Fibroblast of skin of right biceps (primary cell): ENCODE measurements at places on chromosomes 4 and X.
A peak's percentile ranks its signal among the peaks of the same experiment; 100 is the strongest.

GRCh38 chr4:108900018-108900580, 137.2 kb upstream of the ETNPPL start:
- DNase-seq, result no peak

DNA sequence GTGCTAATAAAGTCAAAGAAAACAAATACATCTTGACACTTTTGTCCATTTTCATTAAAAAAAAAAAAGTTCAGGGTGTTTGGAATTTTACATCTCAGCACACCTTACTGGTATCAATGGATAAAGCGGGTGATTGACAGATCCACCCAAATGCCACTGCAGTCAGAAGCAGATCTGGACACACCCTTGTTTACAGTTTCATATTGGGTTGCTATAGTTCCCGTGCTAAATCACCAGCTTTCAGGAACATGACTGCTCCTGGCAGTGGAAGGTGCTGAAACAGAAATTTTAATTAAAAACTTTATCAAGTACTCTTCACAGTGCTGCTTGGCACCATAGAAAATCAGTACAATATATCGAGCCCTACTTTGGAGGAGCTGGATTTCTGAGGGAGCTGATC, 116.3 kb downstream of the STOX2 start:
- no peak for DNase-seq

DNA sequence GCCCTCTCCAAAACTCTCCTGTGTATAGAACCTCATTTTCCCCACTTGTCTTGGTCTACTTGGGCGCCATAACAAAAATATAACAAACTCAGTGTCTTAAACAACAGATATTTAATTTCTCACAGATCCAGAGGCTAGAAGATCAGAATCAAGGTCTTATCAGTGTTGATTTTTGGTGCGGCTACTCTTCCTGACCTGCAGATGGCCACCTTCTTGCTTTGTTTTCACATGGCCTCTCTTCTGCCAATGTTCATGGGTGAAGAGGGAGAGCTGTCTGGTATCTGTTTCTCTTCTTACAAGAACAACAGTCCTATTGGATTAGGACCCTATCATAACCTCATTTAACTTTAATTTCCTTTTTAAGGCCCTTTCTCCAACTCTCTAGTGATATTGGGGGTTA, 177.3 kb downstream of the PABPC4L start:
- peak; percentile 26 for DNase-seq

DNA sequence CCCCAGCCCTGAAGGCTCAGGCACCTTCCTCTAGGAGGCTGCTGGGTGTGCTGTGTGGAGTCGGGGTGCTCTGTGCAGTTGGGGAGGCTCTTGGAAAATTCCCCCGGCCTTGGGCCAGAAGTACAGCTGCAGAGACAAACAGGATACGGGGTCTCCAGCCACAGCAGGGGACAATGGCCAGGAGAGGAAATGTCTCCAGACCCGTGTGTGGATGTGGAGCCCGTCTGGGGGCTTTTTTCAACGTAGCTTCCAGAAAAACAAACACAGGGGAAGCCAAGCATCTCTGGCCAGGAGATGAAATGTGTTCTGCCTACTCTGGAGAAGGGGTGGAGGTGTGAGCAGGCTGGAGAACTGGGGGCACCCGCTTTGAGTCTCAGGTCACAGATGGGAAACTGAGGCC, 3.7 kb upstream of the SH3TC1 start:
- DNase-seq, result no peak

DNA sequence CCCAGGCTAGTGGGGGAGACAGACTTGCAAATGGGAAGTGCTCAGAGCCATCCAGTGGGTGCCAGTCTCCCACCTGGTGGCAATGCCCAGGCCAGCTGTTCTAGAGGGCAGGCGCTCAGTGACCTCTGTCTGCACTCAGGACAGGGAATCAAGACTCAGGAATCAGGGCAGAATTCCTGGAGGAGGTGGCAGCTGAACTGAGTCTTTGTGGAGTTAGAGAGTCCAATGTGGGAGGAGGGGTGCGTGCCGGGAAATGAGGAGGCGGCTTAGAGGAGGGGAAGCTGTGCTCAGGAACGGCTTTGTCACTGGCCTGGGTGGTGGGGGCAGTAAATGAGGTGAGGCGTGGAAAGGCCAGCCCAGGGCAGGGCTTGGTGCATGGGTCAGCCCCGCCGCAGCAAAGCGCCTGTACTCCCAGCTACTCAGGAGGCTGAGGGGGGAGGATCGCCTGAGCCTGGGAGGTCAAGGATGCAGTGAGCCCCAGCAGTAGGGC, 31.3 kb upstream of the SORCS2 start:
- no peak for DNase-seq

- no peak for DNase-seq
These were observed 347.1 kb downstream of the GUCY2F start for GRCh38 chrX:109134777-109135176.

DNA sequence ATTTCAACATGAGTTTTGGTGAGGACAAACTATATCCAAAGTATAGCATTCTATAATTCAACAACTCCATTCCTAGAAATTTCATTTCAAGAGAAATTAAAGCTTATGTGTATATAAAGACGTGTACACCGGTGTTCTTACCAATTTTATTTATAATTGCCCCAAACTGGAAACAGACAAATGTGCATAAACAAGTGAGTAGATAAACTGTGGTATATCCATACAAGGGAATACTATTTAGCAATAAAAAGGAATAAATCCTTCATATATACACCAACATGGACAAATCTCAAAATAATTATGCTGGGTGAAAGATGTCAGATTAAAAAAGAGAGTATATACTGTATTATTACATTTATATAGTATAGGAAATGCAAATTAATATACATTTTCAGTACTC, 19.9 kb downstream of the HNRNPH2 start:
- DNase-seq, result no peak

- peak; percentile 95 for DNase-seq
These were observed 29.6 kb downstream of the PDGFC start for GRCh38 chr4:156941940-156942548.

DNA sequence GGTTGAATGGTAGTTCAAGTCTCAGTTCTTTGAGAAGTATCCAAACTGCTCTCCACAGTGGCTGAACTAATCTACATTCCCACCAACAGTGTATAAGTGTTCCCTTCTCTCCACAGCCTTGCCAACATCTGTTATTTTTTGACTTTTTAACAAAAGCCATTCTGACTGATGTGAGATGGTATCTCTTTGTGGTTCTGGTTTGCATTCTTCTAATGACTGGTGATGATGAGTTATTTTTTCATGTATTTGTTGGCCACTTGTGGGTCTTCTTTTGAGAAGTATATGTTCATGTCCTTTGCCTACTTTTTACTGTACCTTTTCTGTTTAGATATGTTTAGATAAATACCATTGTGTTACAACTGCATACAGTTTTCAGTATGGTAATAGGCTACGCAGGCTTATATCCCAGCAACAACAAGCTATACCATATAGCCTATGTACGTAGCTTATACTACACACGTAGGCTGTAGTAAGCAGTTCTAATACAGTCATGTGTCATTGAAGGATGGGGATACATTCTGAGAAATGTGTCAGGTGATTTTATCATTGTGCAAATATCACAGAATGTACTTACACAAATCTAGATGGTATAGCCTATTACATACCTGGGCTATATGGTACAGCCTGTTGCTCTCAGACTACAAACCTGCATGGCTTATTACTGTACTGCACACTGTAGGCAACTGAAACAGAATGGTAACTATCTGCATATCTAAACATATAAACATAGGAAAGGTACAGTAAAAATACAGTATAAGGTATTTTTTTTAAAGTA, 28.1 kb downstream of the KLHL8 start:
- peak; percentile 27 for DNase-seq

DNA sequence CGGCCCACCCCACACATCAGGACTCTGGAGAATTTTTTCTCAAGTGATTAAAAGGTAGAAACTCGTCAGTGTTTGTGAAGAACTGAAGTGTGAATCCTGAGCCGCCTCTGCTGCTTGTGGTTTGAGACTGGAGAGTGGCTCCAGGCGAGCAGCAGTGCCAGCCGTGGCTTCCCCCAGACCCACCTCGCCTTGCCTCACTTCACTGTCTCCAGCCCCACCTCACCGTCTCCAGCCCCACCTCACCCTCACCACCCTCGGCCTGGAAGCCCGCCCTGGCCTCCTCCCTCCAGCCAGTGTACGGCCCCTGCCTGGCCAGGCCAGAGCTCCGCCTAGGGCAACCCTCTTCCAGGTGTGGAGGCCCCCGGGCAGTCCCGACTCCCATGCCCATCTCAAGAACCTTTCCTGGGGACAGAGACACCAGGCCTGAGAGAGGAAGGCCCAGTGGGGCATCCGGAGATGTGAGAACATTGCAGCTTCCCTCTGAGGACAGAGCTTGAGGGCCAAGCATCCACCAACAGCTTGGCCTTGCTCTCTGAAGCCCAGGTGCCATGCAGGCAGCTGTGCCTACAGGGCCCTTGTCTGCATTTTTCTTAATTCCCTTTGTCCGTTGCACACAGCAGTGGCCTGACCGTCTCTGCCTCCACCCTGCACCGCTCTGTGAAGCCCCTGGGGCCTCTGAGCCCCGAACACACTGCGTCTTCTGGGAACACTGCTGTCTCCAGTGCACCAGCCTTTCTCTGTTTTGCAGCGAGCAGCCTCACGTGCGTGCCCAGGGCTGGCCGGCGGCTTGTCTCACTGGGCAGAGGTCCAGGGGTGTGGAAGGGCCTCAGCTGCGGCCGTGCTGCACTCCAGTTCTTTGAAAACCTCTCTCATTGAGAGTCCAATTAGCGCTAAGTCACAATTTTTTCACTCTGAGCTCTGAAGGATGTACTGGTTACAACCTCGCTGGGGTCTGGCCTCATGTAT, 13.8 kb downstream of the SH3BP2 start:
- no peak for DNase-seq

DNA sequence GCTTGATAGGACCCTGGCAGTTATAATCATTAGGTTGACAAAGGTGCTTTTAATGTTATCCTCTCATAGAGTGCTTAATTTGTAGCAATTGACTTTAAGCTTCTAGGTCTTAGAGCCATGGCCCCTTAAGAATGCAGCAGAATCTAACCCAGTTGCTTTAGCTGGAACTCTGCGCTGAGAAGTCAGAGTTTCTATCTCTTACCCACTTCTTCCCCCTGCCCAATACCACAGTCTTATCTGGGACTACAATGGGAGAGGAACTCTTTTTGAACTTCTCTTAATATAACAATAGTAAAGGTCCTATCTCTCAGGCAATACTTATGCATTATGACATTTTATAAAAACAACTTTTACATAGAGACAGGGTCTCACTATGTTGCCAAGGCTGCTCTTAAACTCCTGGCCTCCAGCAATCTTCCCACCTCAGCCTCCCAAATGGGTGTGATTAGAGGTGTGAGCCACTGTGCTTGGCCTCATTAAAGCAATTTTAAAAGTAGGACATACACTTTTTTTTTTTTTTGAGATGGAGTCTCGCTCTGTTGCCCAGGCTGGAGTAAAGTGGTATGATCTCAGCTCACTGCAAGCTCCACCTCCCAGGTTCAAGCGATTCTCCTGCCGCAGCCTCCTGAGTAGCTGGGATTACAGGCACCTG, 1.8 kb downstream of the TLR10 start:
- DNase-seq, result no peak

DNA sequence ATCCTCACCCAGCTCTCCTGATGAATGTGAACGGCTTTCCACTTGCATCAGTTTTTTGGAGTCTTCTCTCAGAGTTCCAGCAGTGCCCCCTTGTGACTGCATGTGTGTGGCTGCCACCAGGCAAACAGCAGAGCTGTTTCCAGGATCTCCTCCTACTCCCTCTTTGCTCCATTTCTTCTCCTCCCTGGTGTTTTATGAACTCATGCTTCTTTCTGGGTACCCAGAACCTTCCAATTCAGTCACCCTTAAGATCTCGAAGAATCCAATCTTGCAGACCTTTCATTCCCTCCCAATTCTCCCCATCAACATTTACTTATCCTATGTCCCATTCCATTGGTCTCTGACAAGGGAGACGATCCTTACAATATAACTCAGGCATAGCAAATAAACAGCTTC, 6.8 kb upstream of the TCEANC start:
- DNase-seq, result peak; percentile 71

- no peak for DNase-seq
These were observed 1.7 kb upstream of the METTL14 start for GRCh38 chr4:118683513-118683912.

DNA sequence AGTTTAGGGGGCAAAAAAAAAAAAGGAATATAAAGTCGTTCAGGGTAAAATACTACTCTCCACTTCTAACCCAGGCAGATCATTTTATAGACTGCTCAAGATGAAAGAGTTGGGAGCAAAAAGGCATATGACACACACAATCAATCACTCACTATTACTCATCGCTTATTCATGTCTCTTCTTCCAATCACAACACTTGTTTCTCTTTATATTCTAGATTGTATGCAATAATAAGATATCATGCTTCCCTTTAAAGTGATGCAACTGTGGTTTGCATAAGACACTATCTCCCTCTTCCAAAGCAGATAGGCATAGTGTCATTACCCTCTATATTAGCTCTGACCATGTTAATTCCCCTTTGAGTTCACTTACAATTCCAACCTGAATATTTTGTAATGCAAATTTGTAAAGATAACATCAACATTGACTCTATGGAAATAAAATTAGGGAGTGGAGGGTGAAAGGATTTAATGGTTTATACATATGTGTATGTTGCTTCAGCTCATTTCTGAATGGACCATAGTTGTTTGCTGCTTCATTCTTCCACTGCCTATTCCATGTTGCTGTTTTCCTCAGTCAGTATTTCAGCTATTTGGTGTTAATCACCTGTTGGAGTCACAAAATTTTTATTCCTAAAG, 154.9 kb upstream of the EPHA5 start:
- DNase-seq, result peak; percentile 62

- peak; percentile 21 for DNase-seq
These were observed 178.8 kb downstream of the SNCA start for GRCh38 chr4:89657931-89658700.

GRCh38 chrX:131262738-131263679, 26.1 kb downstream of the IGSF1 start:
- DNase-seq, result no peak

DNA sequence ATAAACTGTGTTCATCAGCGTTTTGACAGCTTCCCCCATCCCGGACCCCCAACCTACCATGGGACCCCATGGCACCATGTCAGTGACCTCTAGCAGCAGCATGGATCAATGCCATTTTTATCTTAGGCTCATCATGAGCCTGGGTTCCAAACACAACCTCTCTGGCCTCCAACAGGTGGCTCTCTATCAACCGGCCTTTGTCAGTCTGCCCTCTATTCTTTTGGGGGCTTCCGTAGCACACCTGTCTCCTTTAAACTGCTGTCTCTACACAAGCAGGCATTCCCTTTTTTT, 721 bp upstream of the TMEM150C start:
- DNase-seq, result no peak

GRCh38 chr4:53123171-53123570, 242.7 kb downstream of the SCFD2 start:
- DNase-seq, result no peak

- peak; percentile 57 for DNase-seq
These were observed 24.3 kb upstream of the NDNF start for GRCh38 chr4:121096629-121097028.

- no peak for DNase-seq
These were observed 85.9 kb downstream of the ASMT start for GRCh38 chrX:1700757-1701156.

DNA sequence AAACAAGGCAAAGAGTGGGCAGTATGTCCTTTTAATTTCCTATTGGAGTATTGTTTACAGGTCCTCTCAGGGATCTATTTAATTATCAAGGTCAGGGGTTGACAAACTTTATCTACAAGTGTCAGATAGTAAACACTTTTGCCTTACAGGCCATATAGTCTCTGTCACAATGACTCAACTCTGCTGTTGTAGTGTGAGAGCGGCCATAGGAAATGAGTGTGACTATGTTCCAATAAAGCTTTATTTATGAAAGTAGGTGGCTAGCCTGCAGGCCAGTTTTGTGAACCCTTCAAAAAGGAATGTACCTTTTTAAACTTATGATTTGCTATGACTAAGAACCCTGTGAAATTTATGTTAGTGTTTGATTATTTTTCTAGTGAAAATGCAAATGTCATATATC, 156.1 kb downstream of the GPAT3 start:
- DNase-seq, result no peak
